ENCODE measurements at places on chromosomes 1 and 21. TPM values are rescaled to one million over a fixed set of nuclear protein-coding genes. Genes with fewer than 3 reads are reported as not detected.

GRCh38 chr1:21911205-21912001 is 25.7 kb downstream of the HSPG2 start:
- DNase-seq, result no peak

- DNase-seq, result no peak
Measured at GRCh38 chr1:150288822-150289221, 4.8 kb upstream of the MRPS21 start.

The DDR2 gene
- total RNA-seq, result 5.9 TPM

GRCh38 chr1:37017720-37018119 is 16.6 kb downstream of the GRIK3 start:
- DNase-seq, result no peak

- no peak for DNase-seq
Measured at GRCh38 chr1:84859866-84860265, 33.1 kb downstream of the LPAR3 start.

DNA sequence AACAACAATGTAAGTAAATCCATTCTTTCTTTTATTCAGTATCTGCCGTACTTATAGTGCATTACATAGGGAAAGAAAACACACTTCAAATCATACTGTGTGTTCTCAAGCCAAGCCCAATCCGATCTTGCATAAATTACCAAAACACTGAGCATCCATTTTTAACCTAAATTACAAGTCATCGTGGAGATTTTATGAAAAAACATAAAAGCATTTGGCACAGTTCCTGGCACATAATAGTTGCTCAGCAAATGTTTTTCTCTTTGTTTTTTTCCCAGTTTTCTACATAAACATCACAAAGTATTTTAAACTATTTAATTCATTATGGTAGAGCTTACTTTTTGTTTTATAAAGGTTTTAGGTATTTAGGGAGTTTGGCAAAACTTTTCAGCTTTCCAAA is 48.1 kb upstream of the LRRC8C start:
- DNase-seq, result no peak

GRCh38 chr1:1048765-1049164 is 25.3 kb downstream of the RNF223 start:
- DNase-seq, result no peak

DNA sequence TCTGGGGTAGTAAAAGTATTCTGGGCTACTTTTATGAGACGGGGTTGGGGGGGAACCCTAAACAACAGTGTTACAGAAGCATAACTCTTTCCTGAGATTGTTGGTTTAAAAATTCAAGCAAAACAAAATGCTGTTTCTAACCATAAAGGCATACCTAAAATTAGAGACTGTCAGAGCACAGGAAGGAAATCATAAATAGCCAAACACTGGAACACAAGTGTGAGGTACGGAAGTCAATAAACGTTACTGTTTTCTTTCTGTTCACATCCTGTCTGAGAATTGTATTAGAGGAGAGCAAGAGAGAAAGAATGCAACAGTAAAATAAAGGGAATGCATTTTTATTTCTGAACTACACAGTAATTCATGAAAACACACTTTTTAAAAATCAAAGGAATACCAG is 42.8 kb upstream of the IL12RB2 start:
- no peak for DNase-seq

The GPR25 gene
- 0.25 TPM for total RNA-seq

GRCh38 chr1:232835166-232835565 is 29.9 kb downstream of the MAP10 start:
- DNase-seq, result no peak

The SLAMF6 gene
- total RNA-seq, result not detected

The HORMAD1 gene
- not detected for total RNA-seq

DNA sequence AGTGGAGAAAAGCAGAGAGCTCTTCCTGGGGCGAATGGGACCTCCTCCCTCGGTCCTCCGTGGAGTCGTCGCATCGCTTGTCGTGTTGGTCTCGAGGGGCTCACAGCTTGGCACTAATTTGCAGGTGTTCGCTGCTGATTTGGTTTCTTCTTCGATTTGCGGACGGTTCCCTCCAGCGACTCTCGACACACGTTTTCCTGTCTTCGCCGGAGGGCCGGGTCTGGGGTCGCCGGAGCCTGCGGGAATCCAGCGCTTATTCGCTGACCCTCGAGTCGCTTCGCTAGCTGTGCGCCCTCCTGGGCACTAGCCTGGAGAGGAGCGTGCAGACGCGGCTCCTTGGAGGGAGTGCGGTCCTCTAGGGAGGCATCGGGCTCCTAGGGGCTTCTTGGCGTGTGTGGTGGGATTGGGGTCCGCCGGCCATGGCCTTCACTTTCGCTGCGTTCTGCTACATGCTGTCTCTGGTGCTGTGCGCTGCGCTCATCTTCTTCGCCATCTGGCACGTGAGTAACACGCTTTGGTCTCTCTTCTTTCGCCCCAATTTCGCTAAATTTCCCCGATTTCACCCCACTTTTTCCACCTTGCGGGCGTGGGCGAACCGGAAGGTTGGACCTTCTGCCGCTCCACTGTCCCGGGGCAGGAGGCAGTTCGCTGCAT is 766 bp downstream of the CNIH3 start:
- DNase-seq, result no peak

DNA sequence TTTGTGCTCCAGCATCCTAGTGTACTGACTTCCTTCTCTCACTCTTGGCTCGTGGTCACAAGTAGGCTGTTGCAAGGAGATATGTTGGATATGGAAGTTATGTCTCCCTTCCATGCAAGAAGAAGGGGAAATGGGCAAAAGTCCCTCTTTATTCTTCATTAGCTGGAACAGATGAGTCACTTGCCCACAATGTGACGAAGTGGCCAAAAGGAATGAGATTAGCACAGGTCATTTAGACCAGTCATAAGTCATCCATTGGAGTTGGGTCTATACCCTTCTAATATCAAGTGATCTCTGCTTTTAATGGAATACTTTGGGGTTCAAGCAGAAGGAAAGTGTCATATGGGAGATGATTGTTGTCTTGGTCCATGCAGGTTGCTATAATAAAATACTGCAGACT is 91.2 kb upstream of the NGF start:
- DNase-seq, result peak; percentile 31

The DPT gene
- 1.9 TPM for total RNA-seq

GRCh38 chr1:65062339-65062738 is 85.7 kb upstream of the AK4 start:
- no peak for DNase-seq

DNA sequence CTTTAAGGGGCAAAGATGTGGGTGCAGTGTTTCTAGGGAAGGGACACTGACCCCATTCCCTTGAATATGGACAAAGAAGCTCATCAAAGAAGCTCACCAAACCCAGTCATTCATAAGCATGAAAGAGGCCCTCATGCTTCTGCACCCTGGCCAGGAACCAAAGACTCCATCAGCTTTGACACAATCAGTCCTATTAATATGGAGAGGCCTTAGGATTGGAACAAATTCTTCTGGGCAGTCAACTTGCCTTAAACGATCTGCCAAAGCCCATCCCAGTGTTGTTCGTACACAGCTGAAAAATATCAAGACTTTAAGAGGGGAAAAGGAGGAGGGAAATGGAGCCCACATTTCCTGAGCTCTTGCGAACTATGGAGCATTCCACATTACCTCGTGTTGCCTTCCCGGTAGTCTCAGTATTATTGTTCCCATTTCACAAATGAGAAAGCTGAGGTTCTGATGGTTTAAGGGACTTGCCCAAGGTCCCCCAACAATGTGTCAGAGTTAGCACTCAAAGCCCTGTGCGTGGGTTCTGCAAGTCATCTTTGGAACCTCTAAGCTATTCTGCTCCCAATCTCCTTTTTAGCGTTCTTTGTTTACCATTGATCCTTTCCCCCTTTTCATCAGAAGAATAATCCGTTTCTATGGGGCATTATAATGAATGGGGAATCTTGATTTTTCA is 161.9 kb downstream of the ZBTB18 start:
- no peak for DNase-seq

- DNase-seq, result peak; percentile 31
Measured at GRCh38 chr1:164651351-164651951, 92.5 kb downstream of the PBX1 start.

GRCh38 chr1:55600242-55600641 is 385.1 kb upstream of the USP24 start:
- no peak for DNase-seq

DNA sequence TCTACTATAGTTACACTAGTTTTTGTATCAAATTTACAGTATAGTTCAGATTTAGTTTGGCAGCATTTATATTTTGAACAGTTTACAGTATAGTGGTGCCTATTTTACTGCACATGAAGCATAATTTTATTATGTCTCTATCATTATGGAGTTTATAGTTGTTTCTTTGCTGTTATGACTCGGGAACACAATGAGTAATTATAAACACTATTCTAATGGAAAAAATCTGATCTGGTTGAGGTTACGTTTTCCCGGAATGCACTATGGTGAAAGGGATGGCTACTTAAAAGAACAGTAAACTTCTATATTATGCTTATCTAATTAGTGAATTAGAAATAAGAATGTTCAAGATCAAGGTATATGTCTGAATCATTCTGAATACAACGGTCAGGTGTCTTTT is 10.6 kb downstream of the LCA5L start:
- DNase-seq, result no peak

The CACNA1S gene
- total RNA-seq, result not detected

- no peak for DNase-seq
Measured at GRCh38 chr1:97372531-97372930, 548.3 kb downstream of the DPYD start.

The LCE6A gene
- total RNA-seq, result not detected

- DNase-seq, result no peak
Measured at GRCh38 chr1:230312676-230313075, 113.5 kb downstream of the PGBD5 start.

DNA sequence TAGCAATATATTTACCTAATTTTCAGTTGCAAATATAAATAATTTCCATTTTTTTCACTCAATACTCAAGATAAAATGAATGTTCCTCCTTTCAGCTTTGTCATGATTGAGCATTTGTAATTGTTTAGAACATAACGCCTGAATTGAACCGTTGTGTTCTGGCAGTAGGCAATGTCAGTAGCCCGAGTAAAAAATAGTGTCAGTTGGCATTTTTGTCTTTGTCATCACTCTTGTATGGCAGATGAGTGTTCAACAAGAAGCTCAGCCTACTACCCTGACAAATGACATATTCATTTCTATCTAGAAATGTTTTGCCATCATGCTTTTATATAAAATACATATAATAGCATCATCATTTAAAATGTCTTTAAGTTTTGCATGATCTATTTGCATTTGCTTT is 691.4 kb upstream of the NCAM2 start:
- DNase-seq, result no peak

DNA sequence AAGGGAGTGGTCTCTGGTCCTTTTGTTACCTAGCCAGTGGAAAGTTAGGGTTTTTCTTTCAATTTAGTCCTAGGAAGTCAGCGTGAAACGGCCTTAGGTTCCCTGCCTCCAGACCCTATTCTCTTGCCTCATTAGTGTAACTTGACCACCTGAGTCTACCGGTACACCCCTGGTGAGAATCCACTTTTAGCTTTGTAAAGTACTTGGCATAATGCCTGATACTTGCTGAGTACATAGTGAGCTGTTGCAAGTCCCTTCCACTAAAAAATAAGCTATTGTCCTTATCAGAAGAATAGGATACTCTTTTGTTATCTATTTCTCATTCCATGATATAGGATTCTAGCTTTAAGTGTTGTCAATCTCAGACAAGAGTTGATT is 228.8 kb downstream of the ST6GALNAC3 start:
- no peak for DNase-seq

DNA sequence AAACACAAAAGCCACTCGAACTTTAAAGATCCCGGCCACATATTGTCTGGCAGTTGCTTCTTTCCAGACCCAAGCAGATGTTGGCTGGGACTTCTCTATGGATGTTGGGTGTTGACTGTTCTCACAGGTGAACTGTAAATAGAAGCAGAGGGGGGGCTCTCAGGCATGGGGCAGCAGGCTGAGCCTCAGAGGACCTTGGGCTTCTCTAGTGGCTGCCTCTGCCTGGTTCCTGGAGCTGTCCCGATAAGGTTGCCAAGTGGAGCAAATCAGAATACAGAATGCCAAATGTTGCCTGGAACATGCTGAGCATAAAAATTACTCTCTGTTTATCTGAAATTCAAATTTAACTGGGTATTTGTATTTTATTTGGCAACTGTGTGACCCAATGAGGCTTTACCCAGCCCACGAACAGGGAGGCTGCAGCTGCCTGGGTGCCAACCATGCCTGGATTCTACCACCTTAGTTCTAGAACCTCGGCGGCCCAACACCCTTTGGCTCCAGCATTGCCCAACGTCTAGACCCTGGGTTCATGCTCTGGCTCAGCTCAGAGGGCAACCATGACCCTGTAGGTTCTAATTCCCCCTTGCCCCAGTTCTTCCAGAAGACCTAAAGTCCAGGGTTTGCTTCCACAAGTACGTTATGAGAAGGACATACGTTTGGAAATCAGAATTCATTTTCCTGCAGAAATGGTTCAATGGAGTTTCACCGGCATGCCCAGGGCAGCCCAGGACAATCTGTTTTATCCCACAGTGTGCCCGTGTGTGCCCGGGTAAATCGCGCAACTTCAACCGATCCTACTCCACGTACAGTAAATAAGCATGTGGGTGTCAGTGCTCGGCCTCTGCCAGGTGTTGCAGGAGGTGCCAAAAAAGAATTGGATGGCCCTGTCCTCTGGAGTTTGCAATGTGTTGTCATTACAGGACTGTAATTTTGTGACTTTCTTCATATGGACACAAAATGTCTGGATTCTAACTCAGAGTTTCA is 5.4 kb upstream of the SLC45A1 start:
- no peak for DNase-seq

The SYTL1 gene
- total RNA-seq, result 64.8 TPM

DNA sequence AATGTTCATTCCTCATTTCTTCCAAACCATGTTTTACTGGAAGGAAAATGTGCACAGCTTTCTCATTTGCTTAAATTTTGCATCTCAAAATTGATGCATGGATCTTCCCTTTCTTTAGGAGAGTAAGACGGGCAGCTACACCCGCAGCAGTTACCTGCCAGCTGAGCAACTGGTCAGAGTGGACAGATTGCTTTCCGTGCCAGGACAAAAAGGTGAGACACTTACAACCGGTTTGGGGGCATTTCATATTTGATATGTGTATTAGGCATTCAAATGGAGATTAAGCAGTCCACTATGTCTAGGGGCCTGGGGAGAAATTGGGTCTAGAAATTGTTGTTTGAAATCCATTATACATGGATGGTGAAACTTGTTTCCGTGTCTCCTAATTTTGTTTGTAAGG is 12.9 kb downstream of the C8A start:
- no peak for DNase-seq

DNA sequence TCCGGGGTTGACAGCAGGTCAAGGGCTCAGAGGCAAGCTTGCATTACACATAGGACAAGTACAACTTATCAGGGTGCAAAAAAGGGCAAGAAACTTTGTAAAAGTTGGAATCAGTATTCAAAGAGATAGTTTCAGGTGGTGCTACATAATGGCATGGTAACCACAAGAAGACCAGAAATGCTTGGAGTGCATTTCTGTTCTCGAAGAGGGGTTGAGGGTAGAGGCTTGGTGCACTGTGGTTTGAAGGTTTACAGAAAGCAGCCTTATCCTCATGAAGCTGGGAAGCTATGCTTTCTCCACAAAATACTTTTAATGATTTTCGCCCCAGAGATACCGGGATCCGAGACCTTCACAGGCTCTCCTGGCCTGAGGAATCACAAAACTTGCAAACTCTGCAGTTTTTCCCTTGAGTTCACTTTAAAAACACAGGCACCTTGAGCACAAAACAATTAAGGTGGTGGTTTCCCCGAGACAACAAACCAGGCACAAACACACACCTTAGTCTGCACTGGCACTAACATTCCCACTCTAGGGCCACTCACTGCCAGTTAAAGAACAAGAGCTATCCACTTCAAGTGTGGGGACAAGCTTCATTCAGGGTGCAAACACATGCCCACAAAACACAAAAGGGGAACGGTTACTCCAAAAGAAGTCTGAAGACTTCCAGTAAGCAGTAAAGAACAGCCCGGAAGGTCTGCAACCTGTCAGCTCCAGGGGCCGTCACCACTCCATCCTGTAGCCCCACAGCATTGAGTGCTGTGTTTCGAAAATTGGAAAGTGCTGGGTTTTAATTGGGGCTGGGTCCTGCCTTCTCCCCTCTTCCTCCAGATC is 29.8 kb upstream of the NFIA start:
- no peak for DNase-seq
